Peyer's patch (tissue), 4 donors: ENCODE measurements at places on chromosomes 4 and X. TPM values are rescaled to one million over a fixed set of nuclear protein-coding genes. Genes with fewer than 3 reads are reported as not detected.
A peak's percentile ranks its signal among the peaks of the same experiment; 100 is the strongest.

DNA sequence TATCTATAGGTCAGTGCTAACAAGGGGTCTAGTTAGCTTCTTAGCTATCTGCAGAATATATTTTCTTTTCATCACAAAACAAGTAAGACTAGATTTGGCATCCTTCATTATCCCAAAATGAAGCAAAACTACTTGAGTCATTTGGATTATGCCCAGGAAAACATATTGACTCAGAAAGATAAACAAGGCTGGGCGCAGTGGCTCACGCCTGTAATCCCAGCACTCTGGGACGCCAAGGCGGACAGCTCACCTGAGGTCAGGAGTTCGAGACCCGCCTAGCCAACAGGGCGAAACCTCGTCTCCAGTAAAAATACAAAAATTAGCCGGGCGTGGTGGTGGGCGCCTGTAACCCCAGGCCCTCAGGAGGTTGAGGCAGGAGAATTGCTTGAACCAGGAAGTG is 18.0 kb upstream of the MND1 start:
- no peaks in the 10 kb centered on the region for H3K27me3 ChIP-seq
- no peaks in the 10 kb centered on the region for H3K36me3 ChIP-seq

- H3K27ac ChIP-seq, result no peak overlapping the region
- no peaks in the 10 kb centered on the region for H3K27me3 ChIP-seq
- peak; percentile 83 for DNase-seq
- no peaks in the 10 kb centered on the region for H3K4me1 ChIP-seq
- no peak overlapping the region for H3K4me3 ChIP-seq
Measured at GRCh38 chr4:9703391-9703790, 78.0 kb upstream of the DRD5 start.

- H3K27ac ChIP-seq, result no peak overlapping the region
- H3K27me3 ChIP-seq, result no peaks in the 10 kb centered on the region
- no peak overlapping the region for H3K4me3 ChIP-seq
- H3K4me1 ChIP-seq, result no peaks in the 10 kb centered on the region
- no peaks in the 10 kb centered on the region for H3K36me3 ChIP-seq
Measured at GRCh38 chrX:151402719-151403390, 5.8 kb downstream of the VMA21 start.

DNA sequence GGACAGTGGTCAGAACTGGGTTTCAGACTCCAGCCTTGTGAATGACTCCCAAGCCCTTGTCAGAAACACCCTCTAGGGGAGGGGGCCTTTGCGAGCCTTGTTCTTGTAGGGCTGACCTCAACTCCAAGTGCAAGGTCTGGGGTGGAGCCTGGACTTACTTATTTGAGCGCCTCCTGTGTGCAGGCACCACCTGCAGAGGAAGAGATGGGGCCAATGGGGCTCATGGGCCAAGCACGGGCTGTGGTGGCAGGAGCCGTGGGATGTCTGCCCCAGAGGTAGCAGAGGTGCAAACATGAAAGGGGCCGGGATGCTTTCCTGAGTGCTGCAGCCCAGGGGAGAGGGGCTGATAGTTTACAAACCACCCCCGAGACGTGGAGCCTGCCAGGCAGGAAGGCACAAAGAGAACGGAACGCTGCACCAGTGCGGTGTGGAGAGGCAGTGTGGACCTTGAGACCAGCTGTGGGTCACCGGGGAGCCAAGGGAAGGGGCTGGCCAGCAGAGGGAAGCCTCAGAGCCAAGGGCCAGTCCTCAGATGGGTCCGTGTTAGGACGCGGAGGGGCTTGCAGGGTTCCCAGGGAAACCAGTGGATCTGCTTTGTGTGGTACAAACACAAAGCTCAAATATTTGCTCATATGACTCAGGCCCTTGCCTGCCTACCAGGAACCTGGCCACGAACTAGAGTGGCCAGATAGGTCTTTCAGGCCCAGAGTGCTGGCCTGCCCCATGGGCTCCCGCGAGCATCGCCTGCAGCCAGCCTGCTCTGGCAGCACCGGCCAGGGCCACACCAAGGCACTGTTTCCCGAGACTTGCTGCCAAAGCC is 8.7 kb upstream of the TADA2B start:
- H3K4me3 ChIP-seq, result no peak overlapping the region
- H3K36me3 ChIP-seq, result no peaks in the 10 kb centered on the region
- H3K4me1 ChIP-seq, result no peaks in the 10 kb centered on the region
- H3K27ac ChIP-seq, result no peak overlapping the region

The TREX2 gene
- total RNA-seq, result 3.0 TPM
